Daoy (cell line): ENCODE measurements at places on chromosomes 2 and 18.
A peak's percentile ranks its signal among the peaks of the same experiment; 100 is the strongest.

DNA sequence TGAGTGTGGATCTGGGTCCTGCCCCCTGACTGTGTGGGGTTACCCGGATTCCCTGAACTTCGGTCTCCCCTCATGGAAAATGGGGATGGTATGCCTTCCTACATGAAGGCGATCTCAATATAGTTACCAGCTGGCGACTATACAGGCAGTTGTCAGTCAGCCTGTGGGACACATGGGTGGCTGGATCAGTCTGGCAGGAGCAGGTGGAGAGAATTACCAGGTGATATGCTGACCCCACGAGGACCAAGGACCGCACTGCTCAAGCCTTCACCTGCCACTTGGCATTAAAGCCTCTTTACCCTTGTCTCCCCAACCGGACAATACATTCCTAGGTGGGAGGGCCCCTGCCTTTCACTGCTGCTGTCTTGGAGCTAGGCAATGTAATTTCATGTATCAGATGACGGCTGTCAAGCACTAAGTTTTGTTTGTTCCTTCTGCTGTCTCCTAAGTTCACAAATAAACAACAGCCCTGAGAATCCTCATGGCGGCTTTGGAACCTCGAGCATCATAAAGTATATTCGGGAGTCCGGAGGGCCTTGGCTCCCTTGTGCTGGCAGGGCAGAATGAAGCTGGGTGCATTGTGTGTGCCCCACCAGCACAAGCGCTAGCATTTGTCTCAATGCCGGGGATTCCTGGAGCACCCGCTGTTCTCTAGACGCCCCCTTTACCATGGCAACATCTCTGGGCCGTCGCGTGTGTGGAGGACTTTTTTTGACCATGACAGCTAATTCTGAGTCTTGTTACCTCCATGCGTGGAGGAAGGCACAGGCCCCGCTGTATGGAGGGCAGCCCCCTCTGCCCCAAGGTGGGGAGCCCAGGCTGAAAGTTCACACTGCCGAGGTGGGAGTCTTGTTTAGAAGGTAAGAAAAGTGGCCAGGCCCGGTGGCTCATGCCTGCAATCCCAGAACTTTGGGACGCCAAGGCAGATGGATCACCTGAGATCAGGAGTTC is 48.6 kb downstream of the PDCL3 start:
- no peak for DNase-seq

DNA sequence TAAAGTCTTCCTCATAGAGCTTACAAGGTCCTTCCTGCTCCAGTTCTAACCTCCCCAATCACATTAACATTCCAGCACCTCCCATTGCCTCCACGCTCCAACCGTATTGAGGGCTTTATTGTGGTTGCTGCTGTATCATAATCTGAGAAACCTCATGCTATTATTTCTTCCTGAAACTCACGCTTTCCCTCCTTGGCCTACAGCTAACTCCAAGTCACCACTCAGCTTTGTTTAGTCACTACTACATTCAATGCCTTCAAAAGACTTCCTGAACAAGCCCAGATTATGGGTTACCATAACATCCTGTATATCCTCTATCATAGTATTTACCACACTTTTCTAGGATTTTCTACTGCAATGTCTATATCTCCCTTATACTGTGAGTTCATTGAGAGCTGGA is 230.4 kb downstream of the IKZF2 start:
- DNase-seq: no peak

- DNase-seq: peak; percentile 53
These were observed 12.6 kb upstream of the KCNG2 start for GRCh38 chr18:79784965-79785770.

DNA sequence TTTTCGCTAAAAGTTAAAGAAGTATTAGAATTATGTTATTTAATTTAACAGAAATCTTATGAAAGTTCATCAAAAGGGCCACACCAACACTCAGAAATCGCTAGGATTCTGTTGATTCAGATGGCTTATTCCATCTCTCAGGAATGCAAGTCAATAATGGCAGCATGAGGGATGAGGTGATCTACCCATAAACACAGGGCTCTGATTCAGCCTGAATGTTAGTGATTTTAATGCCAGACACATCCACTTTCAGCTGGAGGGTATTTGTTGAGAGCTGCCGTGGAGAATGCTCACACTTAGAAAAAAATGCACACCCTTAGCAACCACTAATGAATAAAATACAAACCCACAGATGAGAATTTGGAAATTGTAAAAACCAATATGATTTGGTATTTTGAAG is 173.3 kb upstream of the ERBB4 start:
- DNase-seq: peak; percentile 69

- DNase-seq: no peak
These were observed 11.6 kb downstream of the STK11IP start for GRCh38 chr2:219609149-219609750.

DNA sequence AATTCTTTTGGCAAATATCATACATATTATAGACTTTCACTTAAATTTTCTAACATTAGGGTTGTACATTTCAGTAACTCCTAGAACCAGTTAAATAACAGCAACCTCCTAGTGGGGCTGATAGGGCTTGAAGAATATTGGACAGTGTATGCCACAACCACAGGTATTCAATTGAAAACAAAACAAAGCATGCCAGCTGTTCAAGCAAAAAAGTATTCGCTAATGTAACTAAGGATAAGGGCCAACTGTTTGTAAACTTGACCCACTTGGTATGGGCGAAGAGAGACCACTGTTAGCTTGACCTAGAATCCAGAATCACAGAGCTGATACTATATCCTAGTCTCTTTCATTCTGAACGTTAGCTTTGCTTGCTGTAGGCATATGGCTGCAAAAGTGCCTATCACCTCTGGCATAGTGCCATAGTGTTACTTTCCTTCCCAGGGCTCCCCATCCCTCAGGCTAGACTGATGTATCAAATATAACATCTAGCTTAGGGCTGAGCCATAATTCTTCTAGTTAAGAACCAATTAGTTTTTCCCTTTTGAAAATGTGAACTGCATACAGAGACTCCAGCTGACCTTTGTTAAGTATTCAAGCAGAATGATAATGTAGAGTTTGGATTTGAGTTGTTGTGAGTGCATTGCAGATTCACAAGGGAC is 458.8 kb upstream of the NRXN1 start:
- DNase-seq: no peak

- peak; percentile 60 for DNase-seq
These were observed 447.6 kb upstream of the POU3F3 start for GRCh38 chr2:104406261-104406726.

GRCh38 chr2:121830809-121831208 is 75.4 kb downstream of the TSN start:
- no peak for DNase-seq

- peak; percentile 78 for DNase-seq
These were observed 1.0 kb downstream of the ACVR1 start for GRCh38 chr2:157874997-157875640.

DNA sequence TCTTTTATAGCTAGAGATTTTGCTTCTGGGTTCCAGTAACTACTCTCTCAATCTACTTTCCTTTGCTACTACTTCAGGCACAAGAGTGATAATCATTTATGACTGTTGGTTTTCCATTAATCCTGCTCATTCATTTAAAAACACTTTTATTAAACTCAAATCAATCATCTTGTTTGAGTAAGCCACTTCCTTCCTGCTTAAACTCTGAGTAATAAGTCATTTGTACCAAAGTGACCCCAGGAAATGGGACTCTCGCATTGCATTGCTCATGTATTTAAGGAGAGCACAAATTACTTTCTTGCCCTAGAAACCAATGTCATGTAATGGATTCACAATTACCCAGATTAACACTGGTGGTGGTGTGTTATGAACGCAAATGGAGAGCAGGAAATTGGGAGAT is 270.7 kb upstream of the HNMT start:
- no peak for DNase-seq

- DNase-seq: peak; percentile 19
These were observed 82.9 kb downstream of the GRB14 start for GRCh38 chr2:164538240-164538866.

DNA sequence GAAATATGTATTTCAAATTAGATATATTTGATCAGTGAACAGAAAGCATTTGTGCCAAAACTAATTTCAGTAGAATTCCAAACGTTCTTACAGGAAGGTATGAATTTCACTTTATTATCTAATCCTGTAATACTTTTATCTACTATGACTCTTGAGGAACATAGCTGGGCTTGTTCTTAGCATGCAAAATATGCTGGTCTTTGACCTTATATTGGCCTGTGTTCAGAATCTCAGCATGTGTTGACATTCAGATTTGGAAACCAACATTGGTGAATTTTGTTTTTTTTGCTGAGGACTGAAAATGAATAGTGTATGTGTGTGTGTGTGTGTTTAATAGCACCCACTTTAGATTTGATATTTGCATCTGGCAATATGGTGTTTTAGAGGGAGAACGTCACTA is 112.2 kb downstream of the MEIS1 start:
- no peak for DNase-seq

DNA sequence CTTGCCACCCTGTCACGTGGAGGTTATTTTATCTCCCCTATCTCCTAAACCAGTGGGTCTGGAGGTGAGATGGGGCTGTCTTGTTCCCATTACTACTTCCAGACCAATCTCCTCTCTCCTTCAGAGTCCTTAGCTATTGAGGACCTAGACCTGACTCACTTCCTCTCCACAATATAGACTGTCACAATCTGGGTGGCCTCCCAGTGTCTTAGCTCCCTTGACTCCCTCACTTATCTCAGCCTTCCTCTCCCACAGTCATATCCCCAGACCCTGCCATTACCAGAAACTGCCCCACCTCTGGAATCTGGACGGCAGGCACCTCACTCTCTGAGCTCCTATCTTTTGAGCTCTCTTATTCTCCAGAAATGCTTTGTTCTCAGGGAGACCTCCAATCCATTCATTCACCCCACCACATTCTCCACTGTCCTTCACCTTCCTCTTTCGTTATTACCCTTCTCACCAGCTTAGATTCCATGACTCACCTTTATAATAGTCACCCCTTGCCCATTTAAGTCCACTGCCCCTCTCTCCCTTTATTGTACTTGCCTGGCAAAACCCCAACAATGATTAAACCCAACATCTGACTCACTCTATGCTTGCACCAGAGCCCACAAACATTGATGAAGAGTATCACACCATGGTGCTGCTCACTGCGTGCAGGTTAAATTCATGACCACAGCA is 23.3 kb upstream of the SIX3 start:
- peak; percentile 84 for DNase-seq

GRCh38 chr2:23292024-23292423 is 93.0 kb upstream of the KLHL29 start:
- DNase-seq: no peak

DNA sequence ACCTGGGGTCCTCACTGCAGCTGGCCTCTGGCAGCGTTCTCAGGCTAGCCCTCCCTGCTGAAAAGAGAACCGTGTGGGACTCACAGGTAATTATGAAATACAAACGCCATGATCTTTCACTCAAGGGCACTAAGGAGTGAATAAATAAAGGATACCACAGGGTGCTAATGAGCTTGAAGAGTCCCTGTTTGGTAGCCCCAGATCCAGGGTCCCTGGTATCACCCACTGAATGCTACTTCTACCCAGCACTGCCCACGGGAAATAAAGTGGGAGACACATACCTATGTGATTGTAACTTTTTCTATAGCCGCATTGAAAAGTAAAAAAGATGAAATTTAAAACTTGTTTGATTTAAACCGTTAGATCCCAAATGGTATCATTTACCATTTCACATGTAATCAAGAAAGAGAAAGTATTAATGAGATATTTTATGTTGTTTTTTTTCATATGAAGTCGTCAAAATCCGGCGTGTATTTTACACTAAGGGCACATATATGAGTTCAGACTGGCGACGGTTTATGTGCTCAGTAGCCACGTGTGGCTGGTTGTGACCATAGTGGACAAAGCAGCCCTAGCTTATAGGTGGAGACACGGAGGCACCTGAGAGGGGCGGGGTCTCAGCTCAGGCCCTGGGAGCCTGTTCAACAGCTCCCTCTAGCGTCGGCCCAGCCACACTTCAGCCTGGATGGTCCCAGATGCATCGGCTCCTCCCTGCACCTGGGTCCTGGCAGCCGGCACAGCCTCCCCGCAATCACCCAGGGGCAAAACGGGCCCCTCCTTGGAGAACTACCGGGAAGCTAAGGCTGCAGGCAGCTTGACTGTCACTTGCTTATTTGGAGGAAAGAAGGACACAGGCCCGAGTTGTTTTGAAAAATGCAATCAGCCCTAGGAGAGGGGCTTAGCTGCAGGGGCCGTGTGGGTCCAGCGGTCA is 39.2 kb downstream of the ODC1 start:
- peak; percentile 91 for DNase-seq

- DNase-seq: no peak
These were observed 78.2 kb downstream of the NPAS2 start for GRCh38 chr2:100898035-100898665.

DNA sequence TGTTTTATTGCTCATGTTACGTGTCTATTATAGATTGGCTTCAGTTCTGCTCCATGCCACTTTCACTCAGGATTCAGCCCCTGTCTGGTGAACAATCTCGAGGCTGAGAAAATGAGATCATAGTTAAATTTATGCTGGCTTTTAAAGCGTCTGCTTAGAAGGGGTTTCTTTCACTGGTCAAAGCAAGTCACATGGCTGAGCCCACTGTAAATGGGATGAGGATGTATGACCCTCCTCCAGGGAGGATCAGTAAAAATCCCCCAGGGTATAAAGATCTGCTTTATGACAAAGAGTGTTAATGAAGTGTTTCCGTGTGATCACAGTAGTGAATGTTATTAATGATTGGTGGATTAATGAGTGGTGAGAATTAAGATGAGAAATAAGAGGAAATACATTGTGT is 6.2 kb upstream of the PLCL1 start:
- no peak for DNase-seq

DNA sequence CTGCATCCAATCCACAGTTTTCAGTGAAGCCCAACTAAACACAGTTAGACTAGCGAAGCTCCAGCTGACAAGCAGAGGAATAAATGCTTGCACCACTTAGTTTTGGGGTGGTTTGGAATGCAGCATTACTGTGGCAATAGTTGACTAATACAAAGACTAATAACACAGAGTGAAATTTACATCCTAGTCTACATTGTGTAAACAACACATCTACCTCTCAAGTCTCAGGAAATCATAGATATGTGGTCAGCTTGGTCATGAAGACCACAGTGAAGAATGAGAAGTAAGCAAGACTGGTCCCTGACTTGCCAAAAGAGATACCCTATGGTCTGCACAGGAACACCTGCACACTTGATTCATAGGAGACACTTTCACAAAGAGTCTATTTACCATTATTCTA is 155.1 kb upstream of the TANK start:
- no peak for DNase-seq

GRCh38 chr2:136386046-136386445 is 268.1 kb upstream of the CXCR4 start:
- no peak for DNase-seq

DNA sequence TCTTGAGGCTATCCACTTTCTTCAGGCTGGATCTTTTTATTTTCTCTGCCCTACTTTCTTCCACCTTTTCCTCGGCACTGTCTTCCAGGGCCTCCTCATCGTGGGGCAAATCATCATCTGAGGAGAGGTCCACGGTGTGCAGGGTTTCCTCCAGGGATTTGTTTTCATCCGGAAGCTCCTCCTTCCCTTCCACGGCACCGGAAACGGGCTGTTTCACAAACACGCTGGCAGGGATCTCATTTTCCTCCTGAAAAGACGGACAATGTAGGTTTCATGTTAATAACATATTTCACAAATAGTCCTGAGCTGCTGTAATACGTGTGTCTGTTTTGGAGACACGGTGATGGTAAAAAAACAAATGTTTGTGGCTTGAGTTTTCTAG is 10.4 kb downstream of the CAVIN2 start:
- no peak for DNase-seq

GRCh38 chr2:134771313-134771801 is 52.6 kb upstream of the TMEM163 start:
- DNase-seq: no peak

GRCh38 chr2:122174061-122174460 is 418.6 kb downstream of the TSN start:
- DNase-seq: no peak
